ENCODE measurements at places on chromosomes 2 and 18.

DNA sequence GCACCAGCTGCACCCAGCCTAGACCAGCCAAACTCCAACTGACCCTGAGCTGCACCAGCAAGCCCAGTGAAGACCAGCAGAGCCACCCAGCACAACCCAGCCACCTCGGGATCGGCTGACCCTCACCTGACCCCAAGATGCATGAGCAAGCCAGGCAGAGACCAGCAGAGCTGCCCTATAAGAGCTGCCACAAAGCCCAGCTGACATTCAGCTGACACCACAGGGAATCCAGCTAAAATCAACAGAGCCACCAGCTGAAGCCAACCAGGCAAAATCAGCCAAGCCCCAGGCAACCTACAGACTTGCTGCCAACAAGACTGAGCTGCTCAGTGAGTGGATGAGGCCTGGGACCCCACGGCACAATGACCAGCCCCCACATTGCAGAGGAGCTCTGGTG lies 54.6 kb downstream of the CYP27C1 start:
- no peak for DNase-seq

- DNase-seq, result no peak
Measured at GRCh38 chr2:18062892-18063291, 184.4 kb downstream of the KCNS3 start.

GRCh38 chr2:190649035-190649797 lies at the start of gene NAB1:
Gene NAB1, plus strand, starts transcription at chr2:190649083. Its CDS starts 10,094 bp downstream, at chr2:190659177.
- DNase-seq, result peak; percentile 47

GRCh38 chr2:145116056-145116455 lies 596.1 kb upstream of the ZEB2 start:
- DNase-seq, result no peak

- no peak for DNase-seq
Measured at GRCh38 chr2:99743146-99743545, 253.3 kb upstream of the REV1 start.

DNA sequence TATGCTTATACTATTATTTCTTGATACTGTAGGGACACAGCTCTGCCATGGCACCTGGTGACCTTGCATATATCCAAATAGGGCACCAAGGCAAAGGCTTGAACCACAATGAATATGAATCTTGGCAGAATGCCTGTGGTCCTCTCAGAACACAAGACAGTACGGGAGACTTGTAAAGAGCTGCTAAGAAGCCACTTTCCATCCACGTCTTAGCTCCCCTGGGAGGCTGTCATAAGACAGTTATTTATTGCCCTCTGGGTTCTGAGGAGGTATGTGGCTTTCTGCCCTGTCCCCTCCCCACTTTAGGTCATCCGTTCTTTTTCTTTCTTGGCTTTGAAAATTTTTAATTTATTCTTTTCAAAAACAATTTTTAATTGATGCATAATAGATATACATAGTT lies 29.8 kb upstream of the MRPL33 start:
- no peak for DNase-seq

- DNase-seq, result peak; percentile 56
Measured at GRCh38 chr2:44572196-44572900, 210.6 kb downstream of the CAMKMT start.

DNA sequence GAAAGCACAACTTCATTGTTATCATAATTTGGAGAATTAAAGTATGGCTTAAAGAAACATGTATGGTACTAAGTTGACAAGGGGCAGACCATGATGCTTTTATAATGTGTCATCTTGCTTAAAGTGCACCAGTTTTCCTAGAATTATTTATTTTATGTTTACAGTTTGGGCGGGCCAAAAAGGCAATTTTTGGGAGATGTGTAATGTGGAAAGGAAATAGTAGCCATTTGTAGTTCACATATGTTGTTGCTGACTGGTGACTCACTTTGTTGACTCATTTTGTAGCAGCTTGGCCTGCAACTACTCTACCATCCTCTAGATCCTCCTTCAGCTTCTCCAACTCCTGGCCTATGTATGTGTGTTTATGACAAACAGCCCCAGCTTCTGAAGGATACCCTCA lies 7.7 kb downstream of the ZSCAN30 start:
- peak; percentile 58 for DNase-seq

GRCh38 chr2:26885651-26886329 lies 37.9 kb downstream of the DPYSL5 start:
- DNase-seq, result no peak

DNA sequence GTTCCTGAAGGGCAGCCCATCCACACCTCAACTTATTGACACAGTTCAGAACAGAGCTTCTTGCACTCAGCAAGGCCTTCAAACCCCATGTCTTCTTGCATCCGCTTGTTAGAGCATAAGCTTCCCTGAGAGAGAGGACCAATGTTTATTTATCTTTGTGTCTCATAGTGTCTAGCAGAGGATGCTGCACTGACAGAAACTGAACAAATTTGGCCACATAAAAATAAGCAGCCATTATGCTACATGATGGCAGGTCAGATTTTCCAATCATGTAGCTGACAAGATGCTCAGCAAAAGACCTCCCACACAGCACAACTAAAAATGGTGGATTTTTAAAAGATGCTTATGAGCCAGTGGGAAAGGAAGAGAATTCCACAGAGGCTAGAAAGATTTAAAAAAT lies 38.1 kb upstream of the SIGLEC15 start:
- no peak for DNase-seq

- peak; percentile 40 for DNase-seq
Measured at GRCh38 chr2:9285921-9286320, 79.3 kb downstream of the ASAP2 start.

DNA sequence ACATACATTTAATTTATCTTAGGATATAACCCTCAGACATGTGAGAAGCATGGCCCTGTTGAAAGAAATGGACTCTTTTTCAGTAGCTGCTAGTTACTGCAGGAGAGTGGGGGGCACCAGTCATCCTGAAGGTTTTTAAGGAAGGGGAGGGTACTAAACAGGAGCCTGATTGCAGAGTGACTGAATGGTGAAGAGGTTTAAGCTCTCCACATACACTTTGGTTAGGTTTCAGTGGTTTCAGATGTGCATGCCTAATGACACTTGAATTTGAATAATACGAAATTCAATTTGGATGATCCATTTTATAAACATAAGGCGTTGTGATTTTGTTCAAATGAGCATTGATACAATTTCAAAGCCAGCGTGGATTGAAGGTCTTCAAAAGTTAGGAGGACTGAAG lies 10.9 kb upstream of the FAM237A start:
- DNase-seq, result no peak

- no peak for DNase-seq
Measured at GRCh38 chr2:107107351-107107750, 221.4 kb upstream of the ST6GAL2 start.

DNA sequence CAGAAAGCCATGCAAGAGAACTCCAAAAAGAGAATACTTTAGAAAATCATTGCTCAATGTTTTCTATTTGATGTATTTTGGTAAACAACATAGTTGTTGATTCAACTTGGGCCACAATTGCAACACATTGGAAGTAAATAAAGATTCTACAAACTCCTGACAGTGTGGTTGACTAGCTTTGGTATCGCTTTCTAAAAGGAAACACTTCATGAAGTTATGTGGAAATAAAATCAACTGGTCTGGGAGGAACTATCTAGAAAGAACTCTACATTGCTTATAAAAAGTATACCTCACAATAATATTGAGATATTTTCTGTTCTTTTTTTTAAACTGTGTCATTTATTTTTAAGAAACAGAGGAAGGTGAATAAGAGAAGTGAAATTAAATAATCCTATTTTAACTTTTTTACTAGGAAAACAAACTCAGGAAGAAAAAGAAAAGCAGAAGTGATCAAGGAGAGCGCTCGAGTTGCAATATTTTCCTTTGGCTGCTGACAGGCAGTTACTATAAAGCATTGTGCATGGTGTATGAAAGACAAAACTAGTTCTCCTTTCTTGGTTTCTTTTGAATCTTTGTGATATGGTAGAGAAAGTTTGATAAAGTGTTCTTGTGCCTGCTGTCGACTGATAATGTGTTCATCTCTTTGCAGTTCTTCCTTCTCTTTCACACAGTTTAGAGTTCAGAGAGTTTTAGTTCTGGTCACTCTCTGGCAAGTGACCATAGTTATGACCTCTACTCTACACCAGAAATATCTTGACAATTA lies 3.0 kb downstream of the DHRS9 start:
- no peak for DNase-seq

- no peak for DNase-seq
Measured at GRCh38 chr2:224951723-224952481, 90.4 kb downstream of the DOCK10 start.

DNA sequence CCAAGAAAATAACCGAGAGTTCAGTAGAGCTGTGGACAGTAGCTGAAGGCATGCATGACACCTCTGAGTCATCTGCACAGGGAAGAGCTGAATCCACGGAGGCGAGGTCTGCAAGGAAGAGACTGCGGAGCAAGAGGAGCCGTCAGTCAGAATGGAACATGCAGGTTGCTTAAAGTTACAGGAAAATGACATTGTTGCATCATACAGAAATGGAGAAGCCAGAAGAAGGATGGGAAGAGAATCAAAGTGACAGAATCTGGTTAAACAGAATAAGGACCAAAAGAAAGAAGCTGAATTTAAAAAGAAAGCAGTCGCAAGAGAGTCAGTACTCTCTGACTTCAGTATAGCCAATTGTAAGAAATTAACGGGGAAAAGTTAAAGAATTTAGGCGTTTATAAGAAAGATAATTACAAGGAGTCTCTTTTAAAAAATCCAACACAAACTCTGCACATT lies 533.8 kb downstream of the ADCYAP1 start:
- DNase-seq, result peak; percentile 6

DNA sequence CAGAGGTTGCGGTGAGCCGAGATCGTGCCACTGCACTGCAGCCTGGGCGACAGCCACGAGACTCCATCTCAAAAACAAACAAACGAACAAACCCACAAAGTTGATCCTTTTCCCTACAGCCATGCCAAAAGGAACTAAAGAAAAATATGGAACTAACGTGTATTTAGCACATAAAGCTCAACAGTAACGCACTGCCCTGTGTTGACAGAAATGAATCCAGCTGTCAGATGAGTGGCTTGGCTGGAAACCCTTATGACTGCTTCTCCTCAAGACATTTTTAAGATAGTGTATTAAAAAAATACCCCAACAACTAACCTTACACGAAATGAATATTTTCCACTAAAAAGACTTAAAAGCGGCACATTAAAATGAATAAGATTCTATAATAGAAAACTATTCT lies 62.9 kb upstream of the TUBA3E start:
- DNase-seq, result no peak
